Mesangial cell (primary cell): ENCODE measurements at places on chromosomes 6 and 20. TPM values are rescaled to one million over a fixed set of nuclear protein-coding genes. Genes with fewer than 3 reads are reported as not detected.

FOXA2 gene
- total RNA-seq, result 0.13 TPM in 1 of 2 replicates, not detected in the other

HTR1E gene
- not detected in 2 replicates for total RNA-seq

ANKRD66 gene
- total RNA-seq, result not detected in 2 replicates

WFDC12 gene
- total RNA-seq, result not detected in 2 replicates

SNAI1 gene
- 4.2 and 6.0 TPM in 2 replicates for total RNA-seq

TFAP2B gene
- 0.16 and 1.0 TPM in 2 replicates for total RNA-seq

HLA-G gene
- not detected in 2 replicates for total RNA-seq

OR12D2 gene
- not detected in 2 replicates for total RNA-seq
